ENCODE measurements at places on chromosomes 6 and 20.

- DNase-seq, result peak; percentile 54
Measured at GRCh38 chr20:38725931-38726803, 1.9 kb downstream of the SLC32A1 start.

DNA sequence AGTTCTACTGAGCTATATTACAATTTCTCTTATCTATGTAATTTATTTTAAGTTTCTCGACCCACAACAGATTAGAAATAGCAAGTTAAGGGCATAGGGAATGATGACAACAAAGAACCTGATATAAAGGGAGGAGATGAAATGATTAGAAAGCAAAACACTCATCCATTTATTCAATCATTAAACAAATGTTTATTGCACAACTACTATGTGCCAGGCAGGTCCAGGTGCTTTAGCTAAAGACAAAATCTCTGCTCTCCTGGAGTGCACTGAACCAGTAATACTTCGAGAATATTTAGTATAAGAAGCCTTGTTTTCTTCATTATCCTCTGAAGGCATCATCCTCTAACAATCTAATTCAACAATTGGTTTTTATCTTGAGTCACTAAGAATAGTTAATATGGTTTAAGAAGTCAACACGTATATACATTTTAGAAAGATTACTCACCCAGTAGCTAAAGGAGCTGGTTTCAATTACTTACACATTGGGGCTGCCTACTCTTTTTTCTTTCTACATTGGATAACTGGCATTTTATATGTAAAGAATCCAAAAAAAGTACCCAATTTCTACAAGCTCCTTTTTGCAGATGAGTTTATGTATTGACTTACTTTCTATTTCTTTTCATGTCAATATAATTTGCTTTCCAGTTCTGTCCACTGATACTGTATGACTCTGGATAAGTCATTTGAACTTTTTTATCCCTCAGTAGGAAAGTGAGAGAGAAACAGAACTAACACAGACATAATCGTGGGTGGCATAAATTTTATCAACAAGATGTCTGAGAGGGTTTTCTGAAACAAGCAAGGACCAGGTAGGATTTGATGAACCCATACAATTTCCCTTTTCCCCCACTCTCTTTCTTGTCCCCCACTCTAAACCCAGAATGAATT is 312.6 kb downstream of the CLIC5 start:
- DNase-seq, result no peak

DNA sequence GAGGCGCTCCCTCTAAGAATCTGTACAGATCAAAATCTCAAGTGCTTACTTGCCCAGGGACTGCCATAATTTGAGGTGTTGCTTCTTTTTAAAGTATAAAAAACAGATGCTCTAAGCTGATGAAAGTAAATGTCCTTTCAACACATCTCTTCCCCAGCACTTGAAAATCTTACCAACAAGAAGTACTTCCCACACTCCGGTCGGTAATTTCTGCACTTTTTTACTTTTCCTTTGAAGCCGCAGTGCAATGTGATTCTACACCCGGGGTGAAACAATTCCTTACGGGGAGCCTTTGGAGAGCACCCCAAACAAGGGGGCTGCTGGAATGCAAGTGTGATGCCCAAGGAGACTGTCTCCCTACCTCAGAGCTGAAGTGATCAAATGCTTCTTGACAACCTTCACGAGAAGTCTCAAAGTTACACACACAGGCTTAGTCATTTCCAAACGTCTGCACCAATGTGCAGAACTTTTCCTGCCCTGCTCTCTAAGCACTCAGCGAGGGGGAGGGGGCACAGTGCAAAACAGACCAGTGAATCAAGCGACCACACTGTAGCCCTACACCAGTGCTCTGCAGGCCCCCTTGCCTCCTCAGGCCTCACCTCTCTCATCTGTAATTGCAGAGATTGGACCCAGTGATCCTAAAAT is 56.7 kb downstream of the ATXN1 start:
- peak; percentile 70 for DNase-seq

GRCh38 chr6:46255528-46255927 is 84.7 kb upstream of the ENPP5 start:
- no peak for DNase-seq

- no peak for DNase-seq
Measured at GRCh38 chr6:3800850-3801591, 48.2 kb upstream of the FAM50B start.

Measured in lung microvascular endothelial cell (primary cell).